Mesangial cell (primary cell): ENCODE measurements at places on chromosomes 4 and X. TPM values are rescaled to one million over a fixed set of nuclear protein-coding genes. Genes with fewer than 3 reads are reported as not detected.

Gene AMBN
- not detected in 2 replicates for total RNA-seq

Gene SPANXN2
- total RNA-seq: not detected in 2 replicates

Gene CPXCR1
- total RNA-seq: not detected in 2 replicates

Gene MAGEA2B
- not detected in 2 replicates for total RNA-seq

Gene SRPX2
- 1.8 and 7.1 TPM in 2 replicates for total RNA-seq

Gene BBS7
- total RNA-seq: 13.6 and 17.6 TPM in 2 replicates

Gene NUDT11
- total RNA-seq: 5.7 and 8.5 TPM in 2 replicates

Gene COL4A6
- 3.4 and 4.9 TPM in 2 replicates for total RNA-seq

Gene AFF2
- total RNA-seq: 0.16 and 0.38 TPM in 2 replicates
